B cell (primary cell): ENCODE measurements at places on chromosomes 7 and 10. TPM values are rescaled to one million over a fixed set of nuclear protein-coding genes. Genes with fewer than 3 reads are reported as not detected.

DNA sequence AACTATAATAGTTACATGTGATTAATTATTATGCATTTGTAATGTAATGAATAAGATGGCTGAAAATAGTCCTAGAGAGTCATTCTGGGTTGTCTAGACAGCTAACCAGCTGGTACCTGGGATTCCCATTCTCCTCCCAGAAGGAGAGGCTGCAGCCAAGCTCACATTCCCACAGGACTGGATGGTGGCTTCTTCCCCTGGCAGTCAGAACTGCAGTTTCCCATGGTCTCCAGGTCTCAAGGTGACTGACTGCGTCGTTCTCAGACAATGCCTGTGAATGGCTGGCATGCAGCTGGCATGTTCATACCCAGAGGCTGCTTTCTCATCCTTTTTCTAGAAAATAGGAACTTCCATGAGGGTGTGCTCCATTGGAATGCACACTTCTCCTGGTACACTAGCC, 21.3 kb downstream of the TAS2R16 start:
- no peak for DNase-seq

- peak; percentile 51 for DNase-seq
Measured at GRCh38 chr7:1225441-1226185, 7.1 kb upstream of the UNCX start.

DNA sequence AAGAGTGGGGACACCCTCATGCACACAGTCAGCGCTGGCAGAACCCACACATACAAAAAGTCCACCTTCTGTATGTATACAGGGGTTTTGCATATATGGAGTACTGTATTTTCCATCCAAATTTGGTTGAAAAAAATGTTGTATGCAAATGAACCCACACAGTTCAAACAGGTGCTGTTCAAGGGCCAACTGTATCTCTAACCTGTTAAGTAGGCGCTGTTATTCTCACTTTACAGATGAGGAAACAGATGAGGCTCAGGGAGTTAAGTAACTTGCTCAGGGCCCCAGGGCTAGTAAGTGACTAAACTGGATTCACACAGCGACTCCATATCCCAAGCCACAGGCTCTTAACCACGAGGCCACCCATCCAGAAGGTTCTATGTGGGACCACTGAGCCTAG, 69.9 kb downstream of the C10orf105 start:
- DNase-seq = no peak

GRCh38 chr7:1367501-1368183, 91.6 kb downstream of the MICALL2 start:
- DNase-seq = no peak

GRCh38 chr10:98666276-98666675, 219.5 kb upstream of the HPS1 start:
- DNase-seq = no peak

DNA sequence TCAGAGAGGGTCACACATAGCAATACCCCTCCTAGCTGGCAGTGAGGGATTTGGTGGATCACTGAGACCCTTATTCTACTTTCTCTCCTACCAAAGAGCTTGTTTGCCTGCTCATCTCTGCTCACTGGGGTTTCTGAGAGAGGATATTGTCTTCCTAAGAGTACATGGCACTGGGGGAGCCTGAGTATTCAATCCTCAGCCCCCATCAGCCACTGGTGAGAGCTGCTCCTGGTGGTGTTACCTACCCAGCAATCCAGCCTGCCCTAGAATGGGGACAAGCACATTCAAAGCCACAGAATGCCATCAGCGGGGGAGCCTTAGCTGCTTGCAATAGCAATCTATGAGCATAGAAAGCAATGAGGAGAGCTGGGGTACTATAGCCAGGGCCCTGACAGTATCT, 281.1 kb downstream of the WDR11 start:
- no peak for DNase-seq

DNA sequence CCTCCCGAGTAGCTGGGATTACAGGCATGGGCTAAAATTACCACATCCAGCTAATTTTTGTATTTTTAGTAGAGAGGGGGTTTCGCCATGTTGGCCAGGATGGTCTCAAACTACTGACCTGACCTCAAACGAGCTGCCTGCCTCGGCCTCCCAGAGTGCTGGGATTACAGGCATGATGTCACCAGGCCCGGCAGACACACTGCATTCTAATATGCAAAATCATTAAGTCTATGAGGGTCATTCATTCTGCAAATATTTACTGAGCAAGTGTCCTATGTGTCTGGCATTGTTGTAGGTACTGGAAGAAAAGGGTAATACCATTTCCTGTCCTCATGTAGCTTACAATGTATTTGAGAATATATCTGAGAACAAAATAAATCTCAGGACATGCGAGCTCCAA, 2.7 kb downstream of the PUS7 start:
- no peak for DNase-seq

DNA sequence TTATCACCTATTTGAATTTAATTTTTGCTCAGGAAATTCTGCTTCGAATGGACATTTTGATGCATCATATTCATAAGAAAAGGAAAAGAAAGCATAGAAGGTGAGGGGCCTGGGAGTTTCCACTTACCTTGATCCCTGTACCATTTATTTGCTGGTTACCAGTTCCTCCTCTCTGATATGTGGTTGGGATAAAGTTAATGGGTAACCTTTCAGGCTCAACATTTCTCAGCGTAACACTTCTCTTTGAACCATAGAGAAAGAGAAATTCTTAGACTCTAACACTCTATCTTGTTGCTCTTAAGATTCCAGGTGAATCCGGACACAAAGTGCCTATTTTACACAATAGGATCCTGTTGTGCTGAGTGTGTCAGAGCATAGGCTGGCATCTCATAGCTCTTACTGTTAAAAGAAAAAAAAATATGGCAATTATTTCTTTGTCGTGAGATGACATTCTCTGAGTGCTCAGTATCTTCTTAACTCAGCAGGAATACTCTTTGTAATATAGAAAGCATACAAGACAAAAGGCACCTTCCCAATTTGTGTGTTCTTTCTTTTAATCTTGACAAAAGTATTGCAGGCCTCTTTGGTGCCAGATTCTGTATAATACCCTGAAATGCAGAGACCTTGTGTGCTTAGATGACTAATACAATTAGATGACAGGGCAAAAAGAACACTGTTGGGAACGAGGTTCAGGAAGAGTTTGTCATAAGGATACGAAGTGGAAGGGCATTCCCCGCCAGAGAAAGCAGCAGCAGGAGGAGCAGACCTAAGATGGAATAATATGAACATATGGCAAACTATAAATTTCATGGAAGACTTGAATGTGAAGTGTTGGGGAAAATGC, 689.6 kb downstream of the NRG3 start:
- DNase-seq = no peak

- DNase-seq = peak; percentile 78
Measured at GRCh38 chr7:100896732-100897608, 1.3 kb upstream of the ACHE start.

DNA sequence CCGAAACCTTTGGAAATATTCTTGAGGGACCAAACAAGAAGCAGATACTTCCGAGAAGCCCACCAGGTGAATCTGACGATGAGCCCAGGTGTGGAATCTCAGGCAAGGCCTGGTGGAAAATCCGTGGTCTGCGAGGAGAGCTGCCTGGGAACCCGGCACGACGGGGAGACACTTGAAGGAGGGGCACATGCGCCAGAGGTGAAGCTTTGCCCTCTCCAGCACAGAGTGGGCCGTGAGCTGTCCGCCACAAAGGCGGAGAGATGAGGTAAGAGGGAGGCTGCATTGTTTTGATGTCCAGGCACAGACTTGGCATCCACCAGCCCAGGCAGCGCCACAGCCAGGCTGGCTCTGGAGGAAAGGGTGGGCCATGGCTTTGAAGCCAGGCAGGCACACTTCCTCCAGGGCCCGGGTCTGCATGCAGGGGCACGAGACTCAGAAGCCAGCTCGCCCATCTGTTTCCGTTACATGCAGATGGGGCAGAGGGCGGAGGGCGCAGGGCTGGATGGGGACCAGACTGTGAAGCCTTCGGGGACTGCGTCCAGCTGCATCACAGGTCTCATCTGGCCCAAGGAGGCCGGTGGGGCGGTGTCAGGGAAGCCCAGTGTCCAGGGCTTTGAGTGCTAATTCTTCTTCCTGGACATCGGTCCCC, 45.4 kb downstream of the CALML3 start:
- no peak for DNase-seq

DNA sequence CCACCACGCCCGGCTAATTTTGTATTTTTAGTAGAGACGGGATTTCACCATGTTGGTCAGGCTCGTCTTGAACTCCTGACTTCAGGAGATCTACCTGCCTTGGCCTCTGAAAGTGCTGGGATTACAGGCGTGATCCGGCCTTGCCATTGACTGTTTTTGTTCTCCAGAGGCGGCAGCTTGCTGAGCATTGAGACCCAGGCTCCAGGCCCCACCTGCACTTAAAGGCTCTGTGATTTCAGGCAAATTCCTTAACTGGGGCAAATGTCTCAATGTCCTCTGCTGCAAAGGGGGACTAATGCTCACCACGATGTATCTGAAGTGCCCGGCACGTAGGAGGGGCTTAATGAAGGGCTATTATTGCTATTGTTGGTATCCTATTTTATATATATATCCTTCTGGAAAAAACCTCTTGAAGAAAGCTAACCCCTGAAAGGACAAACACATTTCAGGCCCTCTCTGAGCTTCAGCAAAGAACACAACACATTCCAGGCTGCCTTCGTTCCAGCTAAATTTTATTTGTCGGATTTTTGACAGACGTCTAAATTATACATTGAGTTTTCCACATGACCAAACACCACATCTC, 29.0 kb downstream of the TRIM8 start:
- no peak for DNase-seq

DNA sequence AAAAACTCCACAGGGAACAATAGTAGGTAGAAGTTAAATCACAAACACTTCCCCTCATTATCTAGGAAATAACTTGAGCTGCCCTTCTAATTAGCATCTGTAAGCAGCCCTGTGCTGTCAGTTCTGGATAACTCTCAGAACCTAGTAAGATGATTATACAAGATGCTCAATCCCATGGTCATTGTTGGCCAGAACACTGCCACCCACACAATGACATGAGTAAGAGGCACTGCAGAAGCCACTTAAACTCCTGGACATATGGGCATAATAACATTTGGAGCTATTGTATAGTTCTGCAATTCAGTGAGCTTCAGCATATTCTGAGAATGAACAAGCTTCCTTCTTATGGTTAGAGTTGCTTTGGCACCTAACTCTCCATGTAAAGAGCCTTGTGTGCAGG, 153.8 kb downstream of the PLPP4 start:
- no peak for DNase-seq

DNA sequence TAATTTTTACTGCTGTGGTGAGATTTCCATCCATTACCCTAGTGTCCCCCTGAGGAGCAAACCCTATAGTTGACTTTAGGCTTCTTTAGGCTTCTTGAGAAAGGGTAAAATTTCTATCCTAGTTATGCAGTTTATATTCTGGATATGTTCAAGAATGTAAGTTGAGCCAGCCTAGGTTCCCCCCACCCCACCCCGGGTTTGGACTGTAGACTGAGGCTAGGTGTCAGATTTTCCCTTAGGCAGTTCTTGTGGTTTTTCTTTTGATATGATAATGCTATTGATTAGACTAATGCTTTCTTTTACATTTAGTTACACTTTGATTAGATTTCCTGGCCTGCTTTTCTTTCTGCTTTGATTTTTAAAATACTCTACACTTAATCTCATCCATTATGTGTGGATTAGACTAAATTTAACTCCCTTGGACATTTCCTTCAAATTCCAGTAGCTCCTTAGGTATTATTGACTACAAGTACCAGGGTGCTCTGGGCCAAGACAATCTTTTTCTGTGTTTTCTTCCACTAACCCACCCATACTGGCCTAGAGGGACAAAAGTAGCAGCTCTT, 37.7 kb downstream of the NRF1 start:
- DNase-seq = no peak

GRCh38 chr7:147245274-147245673, 1128.7 kb downstream of the CNTNAP2 start:
- peak; percentile 31 for DNase-seq

GRCh38 chr7:136687693-136688322, 180.6 kb upstream of the CHRM2 start:
- DNase-seq = no peak

DNA sequence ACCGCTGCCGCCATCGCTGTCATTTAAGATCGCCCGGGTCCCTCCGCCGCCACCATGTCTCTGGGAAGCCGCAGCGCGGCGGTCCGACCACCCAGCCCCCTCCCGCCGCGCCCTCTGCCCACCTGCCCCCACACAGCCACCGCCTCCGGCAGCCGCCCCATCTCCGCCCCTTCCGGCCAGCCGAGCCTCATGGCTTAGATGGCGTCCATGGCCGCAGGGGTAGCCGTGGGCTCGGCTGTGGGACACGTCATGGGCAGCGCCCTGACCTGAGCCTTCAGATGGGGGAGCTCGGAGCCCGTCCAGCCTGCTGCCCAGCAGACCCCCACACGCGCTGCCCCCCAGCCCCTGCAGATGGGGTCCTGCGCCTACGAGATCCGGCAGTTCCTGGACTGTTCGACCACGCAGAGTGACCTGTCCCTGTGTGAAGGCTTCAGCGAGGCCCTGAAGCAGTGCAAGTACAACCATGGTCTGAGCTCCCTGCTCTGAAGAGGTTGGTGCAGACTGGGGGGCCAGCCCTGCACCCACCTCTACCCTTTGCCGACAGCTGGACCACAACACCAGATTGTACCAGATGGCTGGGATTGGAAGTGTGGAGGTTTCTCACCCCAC, 38.0 kb upstream of the TARP start:
- peak; percentile 21 for DNase-seq

DNA sequence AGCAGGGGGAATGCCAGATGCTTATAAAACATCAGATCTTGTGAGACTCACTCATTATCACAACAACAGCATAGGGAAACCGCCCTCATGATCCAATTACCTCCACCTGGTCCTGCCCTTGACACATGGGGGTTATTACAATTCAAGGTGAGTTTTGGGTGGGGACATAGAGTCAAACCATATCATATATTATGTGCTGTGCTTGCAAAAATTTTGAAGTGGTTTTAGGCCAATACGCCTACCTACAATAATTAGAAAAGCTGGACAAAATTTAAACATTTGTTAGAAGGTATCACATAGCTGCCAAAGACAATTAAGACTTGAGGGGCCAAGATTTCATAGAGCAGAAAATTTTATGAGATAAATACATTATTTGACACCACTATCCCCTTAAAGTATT, 29.5 kb downstream of the NPSR1 start:
- no peak for DNase-seq

- DNase-seq = no peak
Measured at GRCh38 chr7:153523320-153524015, 528.7 kb upstream of the DPP6 start.

Gene CYREN
- total RNA-seq = 51.6 and 54.6 TPM in 2 replicates

Gene CCL26
- total RNA-seq = not detected in 2 replicates

Gene NOC3L
- total RNA-seq = 37.5 and 42.0 TPM in 2 replicates

Gene CCDC7
- 23.5 and 26.6 TPM in 2 replicates for total RNA-seq

Gene PIK3AP1
- total RNA-seq = 125 and 137 TPM in 2 replicates

Gene HKDC1
- total RNA-seq = not detected in 2 replicates

Gene FAM241B
- total RNA-seq = 0.54 and 1.1 TPM in 2 replicates

Gene CUZD1
- 3.0 and 3.3 TPM in 2 replicates for total RNA-seq

Gene MRLN
- total RNA-seq = not detected in 2 replicates

Gene FOXI2
- not detected in 2 replicates for total RNA-seq

Gene TRIM50
- total RNA-seq = not detected in 2 replicates

Gene COA1
- 72.7 and 89.7 TPM in 2 replicates for total RNA-seq

Gene SRGN
- 47.3 and 49.9 TPM in 2 replicates for total RNA-seq

Gene PNLIP
- not detected in 2 replicates for total RNA-seq

Gene SPDYE2B
- not detected in 2 replicates for total RNA-seq

Gene CYP26A1
- 0.29 TPM in 1 of 2 replicates, not detected in the other for total RNA-seq
